Stimulated activated CD4-positive, alpha-beta T cell treated with anti-CD3 and anti-CD28 coated beads, Interleukin-1b, Interleukin-23, amount 100 ng/mL, for 1 hour (primary cell): ENCODE measurements at places on chromosomes 11 and 22.

DNA sequence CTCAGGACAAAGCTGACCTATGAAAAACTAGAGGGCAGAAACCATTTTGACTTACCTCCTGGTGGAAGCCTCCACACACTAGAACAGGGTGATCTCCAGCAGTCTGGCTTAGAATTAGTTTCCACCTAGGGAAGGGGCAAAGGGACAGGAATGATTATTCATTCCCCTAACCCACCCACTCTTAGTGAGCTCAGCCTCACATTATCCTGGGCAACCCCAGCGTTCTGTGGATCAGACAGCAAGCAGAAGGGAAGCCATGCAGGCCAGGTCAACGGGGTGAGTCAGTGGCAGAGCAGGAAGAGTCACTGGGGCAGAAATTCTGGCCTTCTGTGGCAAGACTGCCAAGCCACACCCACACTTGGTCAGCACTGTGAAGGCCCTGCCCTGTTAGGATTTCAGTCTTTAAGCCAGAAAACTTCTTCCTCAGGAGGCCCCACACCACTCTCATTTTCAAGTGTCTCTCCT, 10.5 kb downstream of the NUMA1 start:
- DNase-seq = no peak

GRCh38 chr11:19441752-19442553, 201.2 kb upstream of the E2F8 start:
- no peak for DNase-seq

DNA sequence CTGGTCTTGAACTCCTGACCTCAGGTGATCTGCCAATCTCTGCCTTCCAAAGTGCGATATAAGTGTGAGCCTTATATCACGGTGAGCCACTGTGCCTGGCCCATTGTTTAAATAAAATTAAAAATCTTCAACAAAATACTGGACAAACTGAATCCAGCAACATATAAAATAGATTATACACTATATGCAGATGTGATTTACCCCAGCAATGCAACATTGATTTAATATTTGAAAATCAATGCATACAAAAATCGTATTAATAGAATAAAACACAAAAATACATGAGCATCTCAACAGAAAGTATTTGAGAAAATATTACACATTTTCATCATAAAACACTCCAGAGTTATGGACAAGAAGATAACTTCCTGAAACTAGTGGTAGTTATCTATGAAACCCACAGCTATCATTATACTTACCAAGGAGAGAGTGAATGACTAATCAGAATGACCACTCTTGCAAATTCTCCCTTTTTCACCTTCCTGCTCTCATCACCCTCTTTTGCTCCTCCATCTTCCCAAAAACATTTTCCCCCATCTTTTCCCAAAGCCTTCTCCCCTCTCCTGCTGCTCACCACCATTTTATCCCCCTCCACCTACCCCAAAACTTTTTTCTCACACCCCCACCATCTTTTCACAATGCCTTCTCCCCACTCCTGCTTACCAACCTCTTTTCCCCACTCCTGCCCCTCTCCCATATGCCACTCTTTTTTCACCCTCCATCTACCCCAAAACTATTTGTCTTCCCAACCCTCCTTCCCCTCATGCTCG, 122.1 kb upstream of the VPREB1 start:
- no peak for DNase-seq

DNA sequence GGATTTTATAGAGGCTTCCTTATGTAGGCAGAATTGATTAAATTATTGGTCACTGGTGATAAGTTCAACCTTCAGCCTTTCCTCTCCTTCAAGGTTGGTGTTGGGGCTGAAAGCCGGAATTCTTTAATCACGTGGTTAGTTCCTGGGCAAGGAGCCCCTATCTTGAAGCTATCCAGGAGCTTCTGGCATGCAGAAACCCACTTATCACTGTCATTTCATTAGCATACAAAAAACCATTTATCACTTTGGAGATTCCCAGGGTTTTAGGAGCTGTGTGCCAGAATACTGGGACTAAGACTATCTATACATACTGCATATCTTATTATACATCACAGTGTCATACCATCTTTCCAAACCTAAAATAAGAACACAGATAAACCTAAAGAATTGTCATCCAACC, 18.5 kb upstream of the MED17 start:
- no peak for DNase-seq

GRCh38 chr11:46247659-46248058, 29.8 kb upstream of the CREB3L1 start:
- DNase-seq = no peak

DNA sequence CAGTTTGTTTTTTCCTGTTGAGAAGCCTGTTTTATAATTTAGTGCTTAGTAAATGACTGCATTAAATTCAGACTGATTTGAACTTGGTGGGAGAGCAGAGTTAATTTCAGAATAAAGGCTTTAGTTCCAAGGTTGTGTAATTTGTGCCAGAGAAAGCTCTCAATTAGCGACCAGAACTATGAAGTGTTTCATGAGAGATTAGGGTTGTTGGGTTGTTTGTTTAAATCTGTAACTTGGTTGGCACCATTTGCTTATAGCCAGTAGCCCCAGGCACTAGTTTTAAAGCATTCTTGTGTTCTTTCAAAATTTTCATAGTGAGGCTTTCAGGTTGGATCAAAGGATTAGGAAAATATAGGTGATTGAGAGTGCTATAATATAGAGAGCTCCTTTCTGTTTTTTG, 25.5 kb downstream of the UVRAG start:
- DNase-seq = no peak

GRCh38 chr11:45163956-45164575, 17.6 kb downstream of the PRDM11 start:
- no peak for DNase-seq

DNA sequence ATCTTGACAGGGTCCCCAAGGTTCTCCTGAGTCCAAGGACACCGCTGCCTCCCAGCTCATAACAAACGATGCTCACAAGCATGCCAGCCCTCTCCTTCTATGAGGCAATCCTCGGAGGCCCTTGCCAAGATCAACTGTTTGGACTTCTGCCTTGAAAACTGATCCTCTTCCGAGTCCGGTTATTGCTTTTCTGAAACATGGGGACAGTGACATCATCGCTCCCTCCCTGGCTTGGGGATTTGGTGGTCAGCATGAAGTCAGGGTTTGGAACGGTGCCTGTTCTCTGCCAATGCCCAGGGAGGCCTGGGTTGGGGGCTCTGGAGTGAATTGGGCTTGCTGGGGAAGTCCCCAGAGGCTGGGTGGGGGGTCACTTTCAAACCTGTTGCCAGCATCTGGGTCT, 149.3 kb downstream of the FBXO7 start:
- DNase-seq = no peak

DNA sequence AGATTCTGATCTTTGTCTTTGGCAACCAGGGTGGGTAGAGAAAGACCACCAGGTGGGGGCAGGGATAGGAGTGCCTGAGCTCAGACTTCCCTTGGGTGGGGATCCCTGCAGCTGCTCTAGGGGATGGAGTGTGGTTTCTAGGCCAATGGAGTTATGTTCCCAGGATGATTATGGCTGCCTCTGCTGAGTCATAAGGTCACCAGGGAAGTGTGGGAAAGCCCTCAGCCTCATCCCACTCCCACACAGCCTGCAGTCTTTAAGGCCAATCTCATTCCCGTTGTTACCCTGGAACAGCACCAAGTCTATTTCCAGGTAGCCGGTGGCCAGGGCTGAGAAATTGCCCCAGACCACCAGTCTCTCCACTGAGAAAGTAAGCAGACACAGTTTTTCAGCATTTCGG, 2269.3 kb upstream of the RAG2 start:
- no peak for DNase-seq

DNA sequence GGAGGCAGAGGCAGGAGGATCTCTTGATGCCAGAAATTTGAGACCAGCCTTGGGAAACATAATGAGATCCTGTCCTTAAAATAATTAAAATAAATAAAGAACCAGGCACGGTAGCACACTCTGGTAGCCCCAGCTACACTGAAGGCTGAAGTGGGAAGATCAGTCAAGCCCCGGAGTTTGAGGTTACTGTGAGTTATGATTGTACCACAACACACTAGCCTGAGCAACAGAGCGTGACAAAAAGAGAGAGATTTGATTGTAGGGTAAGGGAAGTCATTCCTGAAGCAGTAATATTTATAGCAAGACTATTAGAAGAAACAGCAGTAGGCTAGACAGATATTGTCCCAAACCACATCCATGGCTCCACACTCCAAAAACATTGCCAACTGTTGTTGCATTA, 1408.4 kb upstream of the TENM4 start:
- no peak for DNase-seq

- no peak for DNase-seq
Measured at GRCh38 chr11:112977755-112978154, 16.5 kb downstream of the NCAM1 start.

DNA sequence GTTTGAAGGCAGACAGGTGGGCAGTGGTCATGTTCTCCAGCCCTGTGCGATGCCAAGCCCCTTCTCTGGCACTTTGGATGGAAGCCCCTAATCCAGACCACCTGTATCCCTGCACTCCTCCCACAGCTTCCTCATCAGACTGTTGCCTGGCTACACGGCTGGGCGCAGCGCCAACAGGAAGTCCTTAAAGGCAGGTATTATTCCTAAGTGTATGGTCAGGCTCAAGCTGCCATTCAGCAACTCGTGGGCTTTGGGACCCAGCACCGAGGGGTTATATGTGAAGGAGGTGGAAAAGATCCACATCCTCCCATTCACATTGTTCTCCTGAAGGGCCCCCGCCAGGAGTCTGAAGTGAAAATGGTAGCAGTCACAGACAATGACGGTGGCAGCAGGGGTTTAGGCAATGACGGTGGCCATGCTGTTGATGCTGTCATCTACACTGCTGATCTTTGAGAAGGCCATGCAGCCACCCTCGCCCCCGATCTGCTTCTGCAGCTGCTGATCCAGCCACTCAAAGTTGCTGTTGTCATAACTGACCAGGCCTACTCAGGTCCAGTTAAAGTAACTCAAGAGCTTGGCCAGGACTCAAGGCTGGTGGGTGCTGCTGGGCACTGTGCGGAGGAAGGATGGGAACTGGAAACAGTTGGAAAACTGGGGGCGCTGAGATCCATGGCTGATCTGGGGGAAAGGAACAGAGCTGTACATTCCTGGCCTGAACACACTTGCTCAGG, 27.7 kb downstream of the OR6Q1 start:
- DNase-seq = no peak

- DNase-seq = no peak
Measured at GRCh38 chr22:27349456-27349855, 452.1 kb downstream of the MN1 start.

DNA sequence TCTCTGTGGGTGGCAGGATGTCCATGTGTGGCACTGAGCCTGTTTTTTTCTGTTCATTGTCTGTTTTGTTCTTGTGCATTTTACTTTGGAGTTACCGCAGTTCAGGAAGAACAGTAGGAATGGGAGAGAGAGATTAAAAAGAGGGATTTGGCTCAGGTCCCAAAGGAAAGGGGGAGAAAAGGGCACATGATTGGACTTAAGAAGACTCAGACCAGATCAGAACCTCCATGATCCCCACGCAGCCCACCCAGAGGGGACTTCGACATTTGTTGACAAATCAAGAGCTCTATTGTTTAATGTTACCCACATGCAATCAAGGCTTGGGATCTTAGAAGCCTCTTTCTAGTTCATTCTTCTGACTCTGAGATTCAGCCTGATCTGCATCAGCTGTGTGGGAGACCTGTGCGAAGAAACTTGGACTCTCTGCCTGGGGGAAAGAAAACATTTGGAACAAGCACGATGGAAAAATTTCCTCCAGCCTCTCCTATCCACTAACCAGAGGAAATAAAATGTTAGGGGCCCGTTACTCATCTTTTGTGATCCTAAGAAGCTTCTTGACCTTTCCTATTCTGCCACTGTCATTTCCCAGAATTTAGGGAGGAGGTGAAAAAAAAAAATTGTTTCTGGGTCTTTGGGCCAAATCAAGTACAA, 119.2 kb downstream of the SPON1 start:
- no peak for DNase-seq

DNA sequence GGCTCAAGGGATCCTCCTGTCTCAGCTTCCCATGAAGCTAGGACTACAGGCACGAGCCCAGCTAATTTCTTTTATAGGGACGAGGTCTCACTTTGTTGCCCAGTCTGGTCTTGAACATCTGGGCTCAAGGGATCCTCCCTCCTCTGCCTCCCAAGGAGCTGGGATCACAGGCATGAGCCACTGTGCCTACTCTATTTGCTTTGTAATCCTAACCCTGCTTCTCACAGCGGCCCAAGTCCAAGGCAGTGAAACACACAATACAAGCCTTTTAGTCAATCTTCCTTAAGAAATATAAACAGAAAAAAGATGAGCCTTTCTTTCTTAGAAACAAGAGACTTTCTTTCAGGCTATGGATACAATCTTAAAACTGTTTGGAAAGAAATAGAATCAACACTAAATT, 115.2 kb upstream of the SORL1-AS1 start:
- DNase-seq = no peak

DNA sequence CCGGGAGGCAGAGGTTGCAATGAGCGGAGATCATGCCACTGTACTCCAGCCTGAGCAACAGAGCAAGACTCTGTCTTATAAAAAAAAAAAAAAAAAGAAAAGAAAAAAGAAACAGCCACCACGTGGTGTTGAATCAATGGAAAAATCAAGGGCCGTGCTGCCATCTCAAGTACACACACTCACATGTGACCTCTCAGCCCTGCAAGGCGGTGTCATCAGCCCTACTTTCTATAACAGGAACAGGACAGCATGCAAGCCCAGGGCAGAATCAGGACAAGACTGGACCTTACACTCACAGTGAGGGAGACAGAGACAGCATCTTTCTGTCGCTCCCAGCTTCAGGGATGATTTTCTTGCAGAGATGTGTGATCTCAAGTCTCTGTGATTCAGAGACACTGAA, 179.6 kb downstream of the MPPED1 start:
- no peak for DNase-seq

DNA sequence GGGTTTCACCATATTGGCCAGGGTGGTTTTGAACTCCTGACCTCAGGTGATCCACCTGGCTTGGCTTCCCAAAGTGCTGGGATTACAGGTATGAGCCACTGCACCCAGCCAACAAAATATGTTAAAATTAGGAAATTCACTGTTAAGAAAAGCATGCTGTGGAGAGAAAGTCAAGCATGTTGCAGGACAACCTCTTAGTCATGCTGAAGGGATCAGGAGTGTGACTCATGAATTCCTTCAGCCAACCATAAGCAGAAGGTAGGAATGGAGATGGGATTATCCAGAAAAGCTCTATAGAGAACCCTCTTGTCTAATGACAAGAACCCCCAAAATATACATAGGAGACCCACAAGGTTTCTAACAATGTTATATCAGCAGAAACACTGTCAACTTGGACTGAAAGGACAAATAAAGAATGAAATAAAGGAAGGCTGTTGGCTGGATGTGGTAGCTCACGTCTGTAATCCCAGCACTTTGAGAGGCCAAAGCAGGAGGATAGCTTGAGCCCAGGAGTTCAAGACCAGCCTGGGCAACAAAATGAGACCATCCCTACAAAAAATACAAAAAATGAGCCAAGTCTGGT, 16.0 kb downstream of the MRTFA start:
- no peak for DNase-seq

GRCh38 chr11:118660681-118661424, 18.6 kb downstream of the TREH start:
- DNase-seq = no peak
